ENCODE measurements at places on chromosomes 13 and 19.

DNA sequence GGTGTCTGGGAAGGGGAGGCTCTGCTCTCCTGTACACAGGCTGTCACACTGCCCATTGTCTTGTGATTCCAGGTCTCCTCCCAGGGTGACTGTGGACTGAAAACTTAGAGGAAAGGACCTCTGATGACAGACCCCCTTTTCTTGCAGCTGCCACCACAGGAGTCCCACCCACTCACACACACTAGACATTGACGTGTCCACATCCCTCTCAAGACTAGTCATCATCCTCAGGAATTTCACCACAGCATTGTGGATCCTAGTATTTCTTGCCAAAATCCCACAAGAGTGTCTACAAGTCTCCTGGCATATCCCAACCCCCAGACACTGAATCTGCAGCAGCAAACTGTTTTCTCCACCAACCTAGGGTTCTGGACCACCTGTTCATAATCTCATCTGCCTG lies 5.3 kb downstream of the ZNF85 start:
- DNase-seq: no peak

DNA sequence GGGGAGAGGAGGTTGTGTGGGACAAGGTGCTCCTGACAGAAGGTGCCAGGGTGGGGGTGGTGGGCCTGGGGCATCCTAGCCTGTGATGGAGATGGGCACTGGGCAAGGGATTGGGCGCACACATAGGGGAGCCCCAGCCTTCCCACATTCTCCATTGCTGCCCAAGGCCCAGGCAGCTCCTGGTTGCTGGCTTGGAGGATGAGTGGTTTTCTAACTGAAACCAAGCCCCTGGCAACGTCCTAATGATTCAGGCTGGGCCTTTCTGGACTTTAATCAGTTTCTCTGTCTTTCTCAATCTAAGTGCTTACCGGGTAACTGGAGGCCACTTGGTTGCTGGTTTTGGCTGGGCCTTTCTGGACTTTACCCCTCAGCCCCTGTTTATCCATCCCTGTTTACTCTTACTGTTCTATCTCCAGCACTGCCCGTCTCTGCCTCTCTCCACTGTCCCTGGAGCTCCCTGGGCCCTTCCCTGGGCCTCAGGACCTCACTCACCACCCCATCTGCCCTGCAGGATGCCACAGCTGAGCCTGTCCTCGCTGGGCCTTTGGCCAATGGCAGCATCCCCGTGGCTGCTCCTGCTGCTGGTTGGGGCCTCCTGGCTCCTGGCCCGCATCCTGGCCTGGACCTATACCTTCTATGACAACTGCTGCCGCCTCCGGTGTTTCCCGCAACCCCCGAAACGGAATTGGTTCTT lies 354 bp downstream of the CYP4F3 start:
- no peak for DNase-seq

DNA sequence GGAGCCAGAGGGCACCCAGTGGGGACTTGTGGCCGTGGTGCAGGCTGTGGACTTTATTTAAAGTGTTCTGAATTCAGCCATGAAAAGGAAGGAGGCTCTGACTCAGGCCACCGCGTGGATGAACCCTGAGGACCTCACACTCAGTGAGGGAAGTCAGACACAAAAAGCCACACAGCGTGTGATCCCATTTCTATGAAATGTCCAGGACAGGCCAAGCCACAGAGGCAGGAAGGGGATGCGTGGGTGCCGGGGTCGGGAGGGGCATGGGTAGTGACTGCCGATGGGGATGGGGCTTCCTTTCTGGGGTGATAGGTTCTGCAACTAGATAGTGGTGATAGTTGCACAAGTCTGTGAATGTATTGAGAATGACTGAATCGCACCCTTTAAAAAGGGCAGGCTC lies 8.7 kb upstream of the ZBTB7A start:
- no peak for DNase-seq

DNA sequence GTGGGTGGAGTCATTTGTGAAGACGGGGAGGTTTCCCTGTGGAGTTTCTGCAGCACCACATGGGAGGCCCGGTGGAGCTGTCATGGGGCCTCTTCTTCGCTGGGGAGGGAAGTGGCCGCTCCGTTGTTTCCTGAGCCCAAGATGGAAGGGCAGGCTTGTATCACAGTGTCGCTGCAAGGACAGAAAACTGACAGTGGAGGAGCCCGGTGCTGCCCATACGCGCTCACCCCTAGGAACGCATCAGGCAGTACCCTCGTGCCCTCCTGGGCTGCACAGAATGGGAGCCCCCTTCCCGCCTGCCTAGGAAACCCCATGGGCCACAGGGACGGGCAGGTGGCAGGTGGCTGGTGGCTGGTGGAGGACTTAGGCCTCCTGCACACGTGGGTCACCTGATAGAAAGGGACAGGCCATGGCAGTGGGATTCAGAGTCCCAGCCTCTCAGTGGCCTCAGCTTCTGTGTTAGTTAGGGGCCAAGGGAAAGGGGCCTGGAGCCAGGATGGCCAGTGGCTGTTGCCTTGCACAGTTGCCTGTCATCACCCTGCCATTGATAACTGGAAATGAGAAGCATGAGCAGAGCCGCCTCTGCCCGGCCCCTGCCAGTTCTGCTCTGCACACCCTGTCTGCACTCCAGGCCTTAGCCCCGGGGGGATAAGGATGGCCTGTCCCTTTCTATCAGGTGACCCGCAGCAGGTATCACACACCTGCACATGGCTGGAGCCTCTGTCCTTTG lies 7.6 kb downstream of the COL4A2 start:
- DNase-seq: no peak

GRCh38 chr13:45105895-45106294 lies 14.4 kb upstream of the GTF2F2 start:
- no peak for DNase-seq

GRCh38 chr13:72648513-72649065 lies 78.8 kb downstream of the MZT1 start:
- no peak for DNase-seq

DNA sequence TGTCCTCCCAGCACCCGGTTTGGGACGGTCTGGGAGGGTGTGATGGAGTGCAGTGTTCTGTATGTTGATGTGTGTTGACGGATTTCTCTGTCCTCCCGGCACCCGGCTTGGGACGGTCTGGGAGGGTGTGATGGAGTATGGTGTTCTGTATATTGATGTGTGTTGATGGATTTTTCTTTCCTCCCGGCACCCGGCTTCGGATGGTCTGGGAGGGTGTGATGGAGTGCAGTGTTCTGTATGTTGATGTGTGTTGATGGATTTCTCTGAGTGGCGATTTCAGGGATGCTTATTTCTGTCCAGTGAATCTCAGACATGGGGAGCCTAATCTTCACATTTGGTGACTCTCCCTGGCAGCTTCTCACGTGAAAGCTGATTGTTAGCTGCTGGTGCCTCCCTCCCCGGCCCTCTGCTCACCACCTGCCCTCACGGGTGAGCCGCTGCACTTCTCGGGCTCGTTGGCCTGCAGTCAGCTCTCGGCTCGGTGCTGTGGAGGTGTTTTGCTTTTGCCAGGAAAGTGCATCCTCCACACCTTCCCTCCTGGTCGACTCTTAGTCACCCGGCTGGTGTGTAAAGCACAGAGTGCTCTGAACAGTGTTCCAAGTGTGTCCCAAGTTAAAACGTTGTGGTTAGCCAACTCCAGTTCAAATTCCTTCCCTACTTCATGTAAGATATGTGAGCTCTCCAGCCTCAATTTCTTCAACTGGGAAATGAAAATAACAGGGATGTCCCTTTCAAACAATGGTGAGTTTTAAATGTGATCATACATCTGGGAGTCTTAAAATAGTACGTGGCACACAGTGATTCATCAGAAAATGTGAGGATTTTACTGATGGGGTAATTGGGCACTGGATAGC lies 54.6 kb downstream of the ATP11A start:
- DNase-seq: no peak

DNA sequence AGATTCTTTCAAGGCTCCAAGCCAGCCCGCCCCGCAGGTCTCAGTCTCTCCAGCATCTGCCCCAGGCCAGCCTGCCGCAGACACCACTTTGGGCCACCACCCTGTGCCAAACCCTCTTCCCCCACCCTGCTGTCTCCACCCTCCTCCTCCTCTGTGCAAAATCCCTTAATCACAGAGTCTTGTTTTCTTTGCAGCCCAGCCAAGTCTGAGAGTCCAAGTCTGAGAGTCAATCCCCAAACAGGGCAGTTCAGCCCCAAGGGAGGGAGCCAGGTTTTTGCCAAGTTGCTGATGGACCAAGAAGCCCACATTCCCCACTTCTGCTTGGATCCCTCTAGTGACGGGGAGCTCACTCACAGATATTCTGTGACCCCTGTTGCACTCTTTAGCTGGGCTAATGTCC lies 3.1 kb downstream of the ADAMTS10 start:
- DNase-seq: no peak

GRCh38 chr13:99962242-99962641 lies 9.3 kb downstream of the ZIC5 start:
- DNase-seq: no peak

DNA sequence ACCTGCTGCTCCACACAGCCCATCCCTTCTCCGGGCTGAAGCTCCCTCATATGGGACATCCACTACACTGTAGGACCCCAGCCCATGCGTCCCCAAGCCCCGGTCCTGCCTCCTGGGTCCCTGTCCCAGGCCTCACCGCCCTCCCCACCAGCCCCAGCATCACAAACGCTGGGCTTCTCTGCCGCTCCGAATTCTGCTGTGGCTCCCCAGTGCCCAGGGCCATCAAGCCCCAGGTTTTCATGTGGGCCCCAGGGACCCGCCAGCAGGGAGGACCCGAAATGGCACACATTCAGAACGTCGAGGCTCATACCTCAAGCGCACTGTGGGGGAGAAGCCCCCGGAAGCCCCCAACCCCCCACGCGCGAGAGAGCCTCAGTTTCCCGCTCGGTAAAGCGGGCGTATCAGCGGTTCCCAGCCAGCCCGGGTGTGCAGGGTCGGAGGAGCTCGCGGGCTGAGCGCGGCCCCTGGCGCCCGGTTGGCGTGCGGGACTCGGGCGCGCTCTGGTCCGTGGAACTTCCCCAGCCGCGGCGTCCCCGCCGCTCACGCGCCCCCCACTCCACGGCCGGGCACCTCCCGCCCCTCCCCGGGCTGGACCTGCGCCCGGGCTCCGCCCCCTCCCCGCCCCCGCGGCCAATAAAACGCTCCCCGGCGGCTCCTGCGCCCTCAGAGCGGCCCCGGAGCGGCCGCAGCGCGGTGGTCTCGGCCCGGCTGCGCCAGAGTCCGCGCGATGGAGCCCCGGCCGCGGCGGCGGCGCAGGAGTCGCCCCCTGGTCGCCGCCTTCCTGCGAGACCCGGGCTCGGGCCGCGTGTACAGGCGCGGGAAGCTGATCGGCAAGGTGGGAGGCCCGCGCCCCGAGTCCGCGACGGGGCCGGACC lies at the start of gene PLK5:
TSS of gene PLK5 (plus strand) at position 666 of the 875 bp plus-strand sequence. CDS start 2,920 bp downstream, outside the sequence.
- DNase-seq: no peak
